ENCODE measurements at places on chromosomes 3 and 15.

GRCh38 chr15:85274315-85275050 is 105.9 kb upstream of the AKAP13 start:
- no peak for DNase-seq

DNA sequence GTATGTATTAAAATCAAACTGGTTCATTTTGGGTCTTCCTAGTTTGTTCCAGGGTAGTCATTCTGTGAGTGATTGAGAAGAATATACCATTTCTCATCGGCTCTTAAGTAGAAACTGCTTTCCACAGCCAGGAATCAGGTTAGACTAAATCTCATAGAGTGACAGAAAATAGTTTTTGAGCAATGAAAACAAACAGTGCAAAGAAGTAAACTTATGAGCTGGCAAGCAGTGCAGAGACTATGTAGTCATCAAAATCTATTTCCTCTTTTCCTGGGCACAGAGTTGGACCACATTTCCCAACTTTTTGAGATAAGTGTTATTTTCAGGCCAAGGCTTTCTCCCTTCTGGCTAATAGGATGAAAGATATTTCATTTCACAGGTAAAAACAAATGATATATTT is 66.5 kb downstream of the UBE3A start:
- DNase-seq: no peak

GRCh38 chr3:87298111-87298718 is 21.8 kb upstream of the POU1F1 start:
- DNase-seq: peak; percentile 38

GRCh38 chr15:90201130-90201943 is at the start of gene SEMA4B:
TSS of gene SEMA4B (plus strand) at chr15:90201330. CDS start at chr15:90201579, 249 bp downstream.
- peak; percentile 40 for DNase-seq

- DNase-seq: no peak
Observed at GRCh38 chr3:65714134-65714533, 324.6 kb downstream of the MAGI1 start.

GRCh38 chr15:59791755-59792154 is 102.6 kb upstream of the BNIP2 start:
- peak; percentile 57 for DNase-seq

DNA sequence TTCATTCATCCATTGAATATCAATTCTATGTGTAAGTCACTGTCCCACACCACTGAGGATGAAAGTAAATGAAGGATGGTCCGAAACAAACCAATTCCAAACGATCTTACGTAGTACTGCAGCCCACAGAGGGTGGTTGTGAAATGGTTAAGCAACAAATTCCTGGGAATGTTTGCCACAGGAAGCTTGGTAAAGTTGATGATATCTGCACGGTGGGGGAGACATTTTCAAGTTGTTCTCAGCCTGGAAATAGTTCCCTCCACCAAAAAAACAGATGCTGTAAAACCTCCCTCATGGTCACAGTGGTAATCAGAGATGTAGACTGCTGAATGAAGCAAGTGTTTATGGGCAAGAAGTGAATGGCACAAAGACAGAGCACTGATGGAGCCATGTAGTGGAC is 35.9 kb upstream of the BNC1 start:
- no peak for DNase-seq

DNA sequence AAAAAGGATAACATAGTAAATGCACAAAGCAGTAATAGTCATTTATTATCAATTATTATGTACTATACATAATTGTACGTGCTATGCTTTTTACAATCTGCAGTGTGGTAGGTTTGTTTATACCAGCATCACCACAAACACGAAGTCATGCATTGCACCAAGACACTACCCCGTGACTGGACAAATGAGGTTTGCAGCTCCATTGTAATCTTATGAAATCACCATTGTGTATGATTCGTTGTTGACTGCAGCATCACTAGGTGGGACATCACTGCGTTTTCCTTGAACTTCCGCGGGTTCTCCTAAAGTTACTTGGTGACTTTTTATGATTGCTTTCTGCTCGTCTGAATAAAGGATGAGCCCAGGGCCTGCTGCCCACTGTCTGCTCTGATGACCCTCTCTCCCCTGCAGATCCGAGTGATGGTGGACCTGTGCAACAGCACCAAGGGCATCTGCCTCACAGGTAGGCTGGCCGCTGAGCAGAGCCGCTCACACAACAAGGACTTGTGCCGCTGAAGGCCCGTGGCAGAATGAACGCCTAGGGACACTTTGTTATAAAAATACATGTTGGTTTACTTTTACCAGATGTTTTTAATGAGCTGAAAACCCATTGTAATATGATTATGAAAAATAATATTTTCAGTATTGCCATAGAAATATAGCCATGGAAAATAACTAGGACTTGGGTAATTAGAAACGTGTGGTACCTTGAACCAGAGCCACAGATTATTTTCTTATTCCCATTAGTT is 35.8 kb downstream of the GLDN start:
- DNase-seq: no peak

- no peak for DNase-seq
Observed at GRCh38 chr15:29142129-29142747, 127.4 kb downstream of the NSMCE3 start.

Data from NCI-H524 (cell line).